ENCODE measurements at places on chromosomes 1 and 21.

- no peak for DNase-seq
Observed at GRCh38 chr1:201706109-201706508, 122.8 kb upstream of the IPO9 start.

DNA sequence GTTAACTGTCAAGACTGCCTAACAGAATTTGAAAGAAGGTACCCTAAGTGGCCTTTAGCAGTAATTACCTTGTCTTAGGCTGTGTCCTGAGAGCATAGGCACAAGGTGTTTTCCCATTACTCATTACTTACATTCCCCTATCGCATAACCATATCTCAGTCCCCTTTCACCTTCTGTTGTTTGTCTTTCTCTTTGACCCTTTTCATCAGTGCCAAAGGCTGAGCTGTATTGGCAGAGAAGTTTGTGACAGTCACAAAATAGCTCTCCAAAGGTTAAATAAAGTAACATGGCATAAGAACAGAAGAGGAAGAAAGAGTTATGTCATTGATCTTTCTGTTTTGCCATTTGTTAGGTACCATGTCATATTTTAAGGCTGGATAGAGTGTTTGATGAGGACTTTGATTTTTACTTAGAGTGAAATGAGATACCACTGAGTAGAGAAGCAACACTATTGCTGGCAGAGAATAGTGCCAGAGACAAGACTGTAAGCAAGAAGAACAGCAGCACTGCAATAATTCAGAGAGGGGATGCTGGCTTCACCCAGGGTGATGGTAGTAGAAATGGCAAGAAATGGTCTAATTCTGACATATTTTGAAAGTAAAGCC is 497.8 kb downstream of the TTLL7 start:
- DNase-seq = no peak

DNA sequence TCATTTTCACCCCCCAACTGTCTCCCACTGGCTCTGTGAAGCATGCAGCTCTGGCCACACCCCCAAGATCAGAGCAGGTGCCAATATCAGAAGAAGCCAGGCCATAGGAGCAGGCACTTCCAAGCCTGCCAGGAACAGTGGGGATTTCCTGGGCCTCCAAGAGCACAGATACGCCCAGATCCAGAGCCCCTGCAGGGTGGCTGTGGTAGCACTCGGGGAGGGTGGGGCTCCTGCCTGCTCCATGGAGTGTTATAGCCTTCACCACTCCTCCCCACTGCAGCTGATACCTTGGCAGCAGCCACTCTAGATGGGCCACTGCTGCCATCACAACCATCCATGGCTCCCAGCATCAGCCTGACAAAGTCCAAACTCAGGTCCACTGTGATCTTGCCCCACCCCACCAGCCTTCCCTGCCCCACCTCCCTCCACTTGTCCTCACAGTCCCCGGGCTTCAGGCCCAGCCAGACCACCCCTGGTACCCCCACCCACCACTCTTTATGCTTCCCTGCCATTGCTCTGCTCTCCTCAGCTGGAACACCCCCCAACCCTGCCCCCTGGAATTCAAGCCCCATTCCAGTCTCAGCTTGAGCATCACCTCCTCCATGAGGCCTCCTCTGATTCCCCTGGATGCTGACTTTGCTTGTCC is 448.3 kb downstream of the MATN1 start:
- DNase-seq = no peak

- no peak for DNase-seq
Observed at GRCh38 chr1:231059566-231060193, 19.6 kb upstream of the FAM89A start.

GRCh38 chr1:232398823-232399222 is 231.1 kb downstream of the SIPA1L2 start:
- DNase-seq = no peak

DNA sequence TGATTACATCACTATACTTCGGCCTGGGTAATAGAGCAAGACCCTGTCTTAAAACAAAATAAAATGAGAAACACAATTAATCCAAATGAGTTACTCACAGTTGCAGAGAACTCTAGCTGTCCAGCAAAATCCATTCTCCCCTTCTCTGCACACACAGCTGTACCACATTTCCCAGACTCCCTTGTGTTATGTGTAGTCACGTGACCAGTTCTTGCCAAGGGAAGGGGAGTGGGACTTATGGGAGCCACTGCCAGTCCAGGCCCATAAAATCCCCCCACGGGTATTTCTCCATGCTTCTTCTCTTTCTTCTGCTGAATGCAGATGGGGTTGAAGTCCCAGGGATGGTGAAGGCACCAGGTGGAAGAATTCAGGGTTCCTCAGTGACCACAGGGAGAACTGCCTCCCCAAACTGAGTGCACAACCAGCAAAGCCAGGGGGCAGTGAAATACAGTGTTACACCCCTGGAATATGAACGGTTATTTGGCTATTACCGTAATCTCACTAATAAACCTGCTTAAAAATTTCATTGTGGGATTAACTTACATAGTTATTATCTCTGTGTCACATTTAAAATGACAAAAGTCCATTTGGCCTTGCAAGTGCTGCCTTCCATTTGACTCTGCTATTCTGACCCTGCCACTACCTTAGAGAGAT is 85.6 kb upstream of the FMN2 start:
- DNase-seq = no peak

- DNase-seq = no peak
Observed at GRCh38 chr1:239804266-239804665, 287.4 kb upstream of the FMN2 start.

GRCh38 chr1:78836726-78837125 is 169.8 kb downstream of the ADGRL4 start:
- DNase-seq = no peak

DNA sequence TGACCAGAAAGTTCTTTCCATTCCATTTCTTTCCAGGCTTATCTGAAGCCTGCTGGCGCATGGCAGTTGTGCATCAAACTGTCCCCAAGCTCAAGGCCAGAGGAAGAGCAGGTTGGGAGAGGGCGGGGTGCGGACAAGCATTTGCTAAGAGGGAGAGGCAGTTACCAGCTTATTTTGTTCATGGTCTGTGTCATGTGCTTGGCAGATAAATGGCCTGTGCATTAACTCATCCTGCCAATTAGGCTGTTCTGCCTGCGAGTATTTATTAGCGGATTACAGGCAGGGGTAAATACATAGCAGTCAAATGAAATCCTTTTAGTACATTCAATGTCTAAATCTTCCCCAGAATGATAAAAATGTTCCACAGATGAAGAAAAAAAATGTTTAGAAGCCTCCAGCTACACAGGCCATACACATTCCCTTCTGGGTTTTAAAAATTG is 48.9 kb upstream of the B3GALNT2 start:
- DNase-seq = no peak

DNA sequence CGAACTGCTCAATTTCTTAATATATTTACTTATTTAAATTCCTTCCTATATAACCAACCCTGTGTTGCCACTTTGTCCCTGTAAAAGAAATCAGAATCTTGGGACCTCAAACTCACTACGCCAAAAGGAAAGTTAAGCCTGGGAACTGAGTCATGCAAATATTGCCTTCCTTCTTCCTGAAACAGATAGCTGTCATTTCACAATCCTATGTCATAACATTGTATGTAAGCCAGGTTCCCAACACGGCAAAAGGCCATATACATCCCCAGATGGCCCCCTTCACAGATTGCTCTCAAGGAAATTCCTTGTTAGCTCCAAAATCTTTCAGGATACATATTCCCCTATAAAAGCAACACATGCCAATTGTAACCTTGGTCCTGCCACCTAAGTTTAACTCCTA is 39.7 kb downstream of the C21orf91 start:
- no peak for DNase-seq

DNA sequence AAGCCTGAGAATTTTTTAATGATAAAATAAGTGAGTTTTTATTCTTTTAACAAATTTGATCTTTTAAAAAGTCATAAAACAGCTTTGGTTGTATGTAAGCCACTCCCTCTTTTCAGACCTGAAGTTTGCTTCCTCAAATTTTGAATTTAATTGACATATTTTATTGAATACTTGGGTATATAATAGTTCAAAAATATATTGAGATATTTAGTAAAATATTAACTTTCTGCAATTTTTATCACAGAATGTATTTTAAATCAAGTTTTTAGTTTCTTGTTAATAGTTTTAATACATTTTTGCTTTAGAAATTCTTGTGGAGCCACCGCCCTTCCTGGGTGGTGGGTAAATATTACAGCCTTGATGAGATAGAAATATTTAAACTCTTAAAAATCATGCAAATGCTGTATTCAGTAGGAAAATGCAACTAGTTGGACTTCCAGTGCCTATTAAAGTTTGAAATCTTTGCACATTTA is 867 bp downstream of the PTPRC start:
- DNase-seq = no peak

- DNase-seq = no peak
Observed at GRCh38 chr1:4393191-4393590, 261.2 kb upstream of the AJAP1 start.

- DNase-seq = peak; percentile 68
Observed at GRCh38 chr1:17606826-17607440, 67.4 kb downstream of the ARHGEF10L start.

Data from midbrain (tissue), 1 donor.